ENCODE measurements at places on chromosomes 2 and 18.

GRCh38 chr2:109062145-109062858 is 66.7 kb upstream of the SH3RF3 start:
- no peak for DNase-seq

GRCh38 chr2:59754011-59754735 is 799.3 kb downstream of the BCL11A start:
- DNase-seq, result no peak

DNA sequence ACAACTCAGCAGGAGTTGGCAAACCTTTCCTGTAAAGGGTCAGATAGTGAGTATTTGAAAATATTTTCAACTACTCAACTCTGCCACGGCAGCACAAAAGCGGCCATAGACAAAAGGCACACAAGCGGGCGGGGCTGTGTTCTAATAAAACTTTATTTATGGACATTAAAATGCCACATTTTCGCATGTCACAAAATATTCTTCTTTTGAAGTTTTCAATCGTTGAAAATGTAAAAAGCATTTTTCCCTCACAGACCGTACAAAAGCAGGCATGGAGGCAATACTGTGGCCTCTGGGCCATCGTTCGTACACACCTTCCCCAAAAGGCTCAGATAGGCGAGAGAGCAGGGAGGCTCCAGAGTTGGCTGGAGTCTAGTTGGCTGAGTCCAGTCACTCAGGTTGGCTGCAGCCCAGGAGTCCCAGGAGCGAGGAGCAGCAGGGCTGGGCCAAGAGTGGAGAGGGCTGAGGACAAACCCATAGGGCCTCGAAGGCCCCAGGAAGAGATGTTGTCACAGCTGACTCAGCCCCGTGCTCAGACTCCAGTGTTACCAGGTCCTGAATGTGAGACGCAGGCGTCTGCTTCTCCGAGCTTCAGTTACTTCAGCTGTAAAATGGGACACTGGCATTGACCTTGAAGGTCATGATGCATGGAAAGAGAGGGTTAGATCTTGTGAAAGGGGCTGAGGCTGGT is 42.5 kb downstream of the SDC1 start:
- peak; percentile 86 for DNase-seq

- no peak for DNase-seq
These were observed 156.4 kb upstream of the SH3BP4 start for GRCh38 chr2:234795272-234795920.

DNA sequence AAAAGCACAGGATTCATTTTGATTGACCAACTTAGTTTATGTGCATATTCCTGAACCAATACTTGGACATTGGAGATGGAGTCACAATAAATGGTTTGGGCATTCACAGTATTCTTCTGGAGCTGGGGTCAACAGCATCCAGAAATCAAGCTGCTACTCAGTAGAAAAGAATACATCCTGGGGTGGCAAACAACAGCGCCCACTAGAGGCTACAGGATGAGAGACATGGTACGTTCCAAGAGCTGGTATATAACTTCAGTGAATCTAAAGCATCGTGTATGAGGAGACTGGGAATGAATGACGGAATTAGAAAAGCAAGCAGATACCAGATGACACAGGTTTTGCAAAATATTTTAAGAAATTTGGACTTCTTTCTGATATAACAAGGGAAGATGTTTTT is 142.9 kb upstream of the FIGN start:
- peak; percentile 49 for DNase-seq

- DNase-seq, result peak; percentile 15
These were observed 64.9 kb downstream of the LPIN2 start for GRCh38 chr18:2948038-2948437.

DNA sequence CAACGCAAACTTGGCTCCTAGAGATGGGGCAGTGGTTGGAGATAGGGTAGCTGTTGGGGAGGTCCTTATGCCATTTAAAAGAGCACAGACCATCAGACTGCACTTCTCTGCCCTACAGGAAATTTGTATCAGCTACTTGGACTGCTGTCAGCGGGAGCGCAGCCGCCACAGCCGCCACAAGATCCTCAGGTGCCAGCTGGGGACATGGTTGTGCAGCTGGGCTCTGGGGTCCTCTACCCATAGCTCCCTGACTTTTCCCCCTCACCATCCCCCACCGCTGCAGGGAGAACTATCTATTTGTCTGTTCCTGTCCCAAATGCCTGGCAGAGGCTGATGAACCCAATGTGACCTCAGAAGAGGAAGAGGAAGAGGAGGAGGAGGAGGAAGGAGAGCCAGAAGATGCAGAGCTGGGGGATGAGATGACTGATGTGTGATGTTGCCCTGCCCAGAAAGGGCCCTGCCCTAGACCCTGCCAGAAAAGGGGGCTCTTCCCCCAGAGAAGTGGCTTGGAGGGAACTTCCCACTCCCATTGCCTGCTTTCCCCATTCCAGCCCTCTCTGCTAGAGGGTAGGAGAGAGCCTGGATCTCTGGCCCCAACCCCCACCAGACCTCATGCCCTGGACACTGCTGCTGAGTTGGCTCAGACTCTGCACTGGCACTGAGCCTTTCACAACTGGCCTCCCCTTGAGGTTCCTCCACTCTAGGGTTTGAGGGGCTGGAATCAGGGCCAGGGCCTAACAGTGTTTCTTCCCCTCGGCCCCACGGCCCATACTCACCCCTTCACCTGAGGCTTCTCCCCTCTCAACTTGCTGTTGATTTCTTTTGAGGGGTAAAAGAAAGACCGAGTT is 7.3 kb downstream of the PRADC1 start:
- DNase-seq, result no peak

- DNase-seq, result no peak
These were observed 28.0 kb upstream of the LTBP1 start for GRCh38 chr2:32918774-32919173.

- no peak for DNase-seq
These were observed 776.8 kb downstream of the CCDC85A start for GRCh38 chr2:56960581-56960980.

DNA sequence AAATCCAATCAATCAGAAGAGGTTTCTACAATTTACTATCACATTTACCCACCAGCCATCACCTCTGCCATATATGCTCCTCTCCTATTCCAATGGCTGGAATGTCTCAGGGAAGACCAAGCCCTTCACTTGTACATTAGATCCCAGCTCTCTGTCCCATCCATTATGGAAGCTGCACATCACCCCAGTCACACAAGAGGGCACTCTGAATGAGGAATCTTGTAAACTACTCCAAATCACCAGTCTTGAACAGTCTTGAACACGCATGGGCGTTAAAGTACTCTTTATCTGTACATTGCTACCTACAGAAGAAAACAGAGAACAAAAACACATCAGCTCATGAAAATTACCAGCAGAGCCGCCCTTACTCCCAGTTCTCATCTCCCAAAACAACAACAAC is 38.7 kb downstream of the ZC3H8 start:
- DNase-seq, result no peak

GRCh38 chr2:213862407-213863076 is 548.3 kb upstream of the VWC2L start:
- no peak for DNase-seq

DNA sequence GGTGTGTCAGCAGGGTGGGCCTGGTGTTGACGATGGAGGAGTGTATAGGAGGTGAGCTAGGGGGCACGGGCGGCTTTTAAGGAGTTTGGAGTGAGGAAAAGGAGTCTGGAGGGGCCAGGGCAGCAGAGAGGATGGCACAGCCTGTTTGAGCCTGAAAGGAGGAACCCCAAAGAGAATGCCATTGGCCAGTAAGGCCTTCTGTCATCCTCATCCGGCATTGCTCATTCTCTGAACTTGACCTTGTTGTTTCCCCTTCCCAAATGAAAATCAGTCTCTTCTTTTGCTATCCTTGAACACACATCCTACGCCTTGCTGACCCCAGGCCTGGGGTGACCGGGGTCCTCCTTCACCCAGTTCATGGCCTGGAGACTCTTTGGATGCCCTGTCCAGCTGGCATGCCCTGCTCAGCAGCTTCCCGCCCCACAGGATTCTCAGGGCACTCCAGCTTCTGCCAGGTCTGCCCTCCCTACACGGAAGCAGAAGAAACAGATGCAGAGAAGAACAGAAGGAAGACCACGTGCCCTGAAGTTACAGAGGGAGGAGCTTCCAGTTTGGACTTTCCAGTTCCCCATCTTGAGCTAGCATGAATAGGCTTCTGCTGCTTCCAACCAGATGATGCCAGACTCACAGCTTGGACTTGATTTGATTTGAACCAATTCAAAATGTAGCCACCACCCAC is 20.5 kb upstream of the KIF3C start:
- DNase-seq, result no peak

DNA sequence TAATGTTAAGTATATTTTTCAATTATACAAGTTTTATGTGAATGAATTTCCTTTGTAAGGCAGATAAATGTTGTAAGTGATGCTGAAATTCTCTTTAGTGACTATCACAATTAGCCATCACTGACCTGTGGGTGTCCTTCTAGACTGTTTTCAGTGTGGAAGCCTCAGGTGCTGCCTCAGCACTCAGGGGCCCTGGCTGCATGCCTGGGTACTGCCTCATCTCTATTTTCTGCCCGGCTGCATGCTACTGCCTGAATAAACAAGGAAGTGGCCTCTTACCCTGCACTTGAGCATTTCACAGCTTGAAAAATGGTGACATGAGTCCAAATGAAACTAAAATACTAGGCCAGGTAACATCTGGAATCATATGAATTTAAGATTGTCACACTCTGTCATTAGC is 787.6 kb upstream of the SALL3 start:
- DNase-seq, result no peak

DNA sequence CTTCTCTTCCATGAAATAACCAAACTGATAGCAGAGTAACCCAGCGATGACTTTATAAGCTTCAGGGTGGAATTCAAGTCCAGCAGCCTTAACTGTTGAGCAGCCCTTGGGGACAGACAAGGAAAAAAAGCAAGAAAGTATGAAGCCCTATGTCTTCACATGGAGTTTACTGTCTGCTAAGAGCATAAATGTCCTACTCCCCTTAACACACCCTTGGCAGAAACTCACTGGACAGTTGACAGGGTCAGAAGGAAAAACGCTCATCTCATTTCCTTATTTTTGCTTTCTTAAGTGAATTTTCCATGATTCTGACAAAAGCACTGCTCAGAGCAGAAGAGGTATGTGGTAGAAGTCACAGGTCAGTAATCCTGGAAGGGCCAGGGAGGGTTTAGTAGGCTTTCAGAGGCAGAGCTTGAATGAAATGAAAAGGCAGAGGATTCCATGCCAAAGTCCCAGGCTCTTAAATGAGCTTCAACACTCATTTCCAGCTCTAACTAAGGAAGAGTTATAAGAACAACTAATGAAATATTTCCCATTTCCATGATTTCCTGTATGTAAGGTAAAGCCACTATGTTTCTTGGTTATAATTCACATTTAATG is 683.3 kb upstream of the KLHL29 start:
- DNase-seq, result no peak

- DNase-seq, result peak; percentile 74
These were observed 85.9 kb upstream of the CCBE1 start for GRCh38 chr18:59783138-59783537.

Measured in A549 (cell line).